NCI-H1930 (cell line): ENCODE measurements at places on chromosomes 12 and 14.

DNA sequence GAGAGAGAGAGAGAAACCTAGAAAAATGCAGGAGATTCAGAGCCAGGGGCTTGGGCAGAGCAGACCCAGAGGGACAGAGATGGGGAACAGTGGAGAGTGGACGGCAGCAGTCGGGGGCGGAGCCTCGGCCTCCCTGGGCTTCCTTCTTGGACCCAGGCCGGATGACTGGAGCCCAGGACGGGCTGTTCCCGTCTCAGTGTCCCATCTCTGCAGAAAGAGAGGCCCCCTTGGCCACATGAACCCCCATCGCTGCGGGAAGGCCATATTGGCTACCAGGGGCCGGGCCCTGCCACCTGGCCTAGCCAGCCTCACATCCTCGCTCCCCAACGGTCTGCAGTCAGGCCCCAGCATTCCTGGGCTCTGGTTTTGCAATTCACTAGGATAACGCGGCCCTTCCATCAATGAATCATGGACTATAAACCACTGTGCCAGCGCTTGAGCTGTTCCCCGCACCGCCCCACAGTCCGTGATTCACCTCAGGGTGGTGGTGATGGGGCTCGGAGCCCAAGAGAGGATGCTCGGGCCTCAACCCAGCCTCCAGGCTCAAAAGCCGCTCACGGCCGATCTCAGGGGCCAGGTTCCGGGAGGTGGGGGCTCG lies 116.5 kb downstream of the RFLNA start:
- DNase-seq: no peak

- no peak for DNase-seq
Measured at GRCh38 chr12:71980538-71980937, 41.9 kb downstream of the TPH2 start.

DNA sequence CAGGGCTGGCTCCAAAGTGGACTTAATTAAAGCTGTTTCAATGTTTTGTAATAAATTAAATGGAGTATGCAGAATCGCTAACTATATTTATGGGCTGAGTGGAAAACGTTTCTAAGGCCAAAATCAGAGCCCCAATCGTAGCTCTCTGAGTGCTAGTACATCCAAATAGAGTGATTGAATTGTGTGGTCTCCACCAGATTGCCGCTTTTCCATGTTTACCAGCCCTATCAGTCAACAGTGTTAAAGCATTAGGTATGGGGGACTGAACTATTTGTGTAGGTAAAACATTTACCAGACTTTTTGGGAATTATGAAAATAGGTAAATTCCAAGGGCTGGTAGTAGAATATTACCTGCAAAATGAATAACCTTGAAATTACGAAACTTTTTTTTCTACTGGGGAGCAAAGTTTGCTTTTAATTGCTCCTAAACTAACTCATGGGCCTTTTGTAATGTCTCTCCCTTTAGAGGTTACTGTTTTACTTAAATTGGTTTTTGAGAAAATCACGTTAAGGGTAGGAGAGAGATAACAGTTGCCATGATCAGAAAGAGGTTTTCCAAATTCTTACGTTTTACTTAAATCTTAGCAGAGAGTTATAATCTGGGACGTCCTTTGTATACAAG lies 28.0 kb upstream of the METAP2 start:
- no peak for DNase-seq

DNA sequence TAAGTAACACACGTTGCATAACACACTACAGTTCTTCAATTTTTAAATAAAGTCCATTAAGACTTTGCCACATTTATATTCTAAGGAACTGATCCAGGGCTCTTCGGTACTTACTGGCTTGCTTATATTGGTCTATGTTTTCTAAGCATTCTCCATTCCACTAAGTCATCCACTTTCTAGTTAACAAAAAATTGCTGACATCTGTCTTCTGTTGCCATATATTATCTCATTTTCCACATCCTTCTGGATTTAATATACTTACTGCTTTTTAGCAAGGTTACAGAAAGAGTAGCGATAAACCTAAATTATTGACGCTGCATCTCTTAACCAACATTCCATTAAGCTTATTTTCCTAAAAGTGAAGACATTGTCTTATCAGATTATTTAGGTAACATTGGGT lies 238.4 kb upstream of the LRIG3 start:
- DNase-seq: no peak

- DNase-seq: no peak
Measured at GRCh38 chr14:64235652-64236640, 58.2 kb downstream of the ESR2 start.

- no peak for DNase-seq
Measured at GRCh38 chr12:108657130-108657745, 23.5 kb upstream of the SELPLG start.

DNA sequence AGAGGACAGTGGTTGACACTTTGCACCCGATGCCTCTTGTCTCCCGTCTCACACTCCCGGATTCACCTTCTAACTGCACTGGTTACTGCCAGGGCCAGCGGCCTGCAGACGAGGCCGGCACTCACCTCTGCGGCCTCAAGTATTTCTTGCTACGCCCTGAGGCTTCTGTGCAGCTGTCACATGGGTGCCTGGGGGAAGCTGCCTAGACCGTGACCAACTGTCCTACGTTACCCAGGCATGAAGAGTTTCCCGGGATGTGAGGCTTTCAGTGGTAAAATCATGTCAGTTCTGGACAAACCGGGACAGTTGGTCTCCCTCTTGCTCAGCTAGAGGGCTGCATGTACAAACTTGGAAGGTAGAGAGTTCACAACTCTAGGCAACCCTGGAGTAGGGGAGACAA lies 274.5 kb downstream of the GLT1D1 start:
- DNase-seq: no peak

DNA sequence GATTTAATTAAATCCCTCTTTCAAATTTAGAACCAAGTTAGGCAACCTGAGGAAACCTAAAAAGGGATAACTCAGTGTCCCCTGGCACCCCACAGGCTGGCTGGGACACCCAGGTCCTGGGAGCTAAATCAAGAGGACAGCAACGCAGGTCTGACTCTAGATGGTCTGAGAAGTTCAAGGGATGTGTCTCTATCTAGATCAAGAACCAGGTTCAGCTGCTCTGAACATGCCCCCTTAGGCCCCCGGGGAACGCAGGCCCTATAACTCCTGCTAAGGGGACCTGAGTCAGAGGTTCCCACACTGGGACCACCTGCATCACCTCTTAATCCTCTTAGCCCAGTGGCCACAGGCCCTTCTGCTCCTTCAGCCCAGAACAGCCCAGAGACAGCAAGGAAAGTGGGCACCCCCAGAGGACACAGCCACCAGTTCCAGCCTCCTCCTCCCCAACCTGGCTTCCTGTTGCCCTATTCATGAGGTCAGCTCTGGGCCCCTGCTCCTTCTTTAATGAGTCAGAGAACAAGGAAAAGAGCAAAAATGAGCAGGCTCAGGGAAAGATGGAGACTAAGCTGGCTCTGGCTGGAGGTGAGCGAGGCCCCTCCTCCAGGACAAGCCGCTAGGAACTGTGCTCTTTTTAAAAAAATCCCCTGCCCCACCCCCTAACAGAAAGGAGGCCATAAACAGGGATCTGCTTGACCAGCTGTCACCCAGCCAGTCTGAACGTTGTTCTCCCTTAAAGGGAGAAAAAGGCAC lies 10.8 kb downstream of the PITPNM2 start:
- no peak for DNase-seq

DNA sequence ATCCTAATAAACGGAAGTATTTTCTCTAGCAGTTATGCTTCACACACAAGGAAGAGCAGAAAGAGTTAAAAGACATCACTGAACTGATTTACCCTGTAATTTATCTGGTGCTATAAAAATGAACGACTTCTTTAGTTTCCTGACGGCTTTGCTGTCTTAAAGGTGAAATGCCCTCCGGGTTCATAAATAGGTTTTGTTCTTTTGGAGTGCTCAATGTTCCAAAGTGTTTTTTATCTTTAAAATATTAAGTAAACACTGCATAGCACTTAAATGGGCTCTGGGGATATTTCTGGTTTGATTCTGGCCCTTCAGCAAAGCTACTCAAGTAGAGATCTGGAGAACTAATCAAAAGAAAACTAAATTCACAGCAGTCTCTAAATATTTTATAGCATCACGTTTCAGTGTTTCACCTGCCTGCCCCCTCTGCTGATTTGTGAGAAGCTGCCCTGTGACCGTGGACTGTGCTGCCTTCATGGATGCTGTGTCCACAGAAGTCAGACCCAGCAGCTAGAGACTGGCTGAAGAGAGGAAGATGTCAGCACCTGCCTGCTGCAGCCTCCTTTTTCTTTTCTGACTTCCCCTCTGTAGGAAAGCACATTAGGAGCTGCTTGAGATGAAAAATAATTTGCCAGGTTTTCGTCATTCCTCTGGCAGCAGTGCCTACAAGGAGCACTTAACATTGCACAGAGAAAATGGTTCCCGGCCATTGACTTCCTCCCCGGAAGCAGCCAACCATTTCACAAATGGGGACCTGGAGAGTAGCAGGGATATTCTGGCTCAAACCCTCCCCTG lies 205.1 kb upstream of the FSCB start:
- no peak for DNase-seq

DNA sequence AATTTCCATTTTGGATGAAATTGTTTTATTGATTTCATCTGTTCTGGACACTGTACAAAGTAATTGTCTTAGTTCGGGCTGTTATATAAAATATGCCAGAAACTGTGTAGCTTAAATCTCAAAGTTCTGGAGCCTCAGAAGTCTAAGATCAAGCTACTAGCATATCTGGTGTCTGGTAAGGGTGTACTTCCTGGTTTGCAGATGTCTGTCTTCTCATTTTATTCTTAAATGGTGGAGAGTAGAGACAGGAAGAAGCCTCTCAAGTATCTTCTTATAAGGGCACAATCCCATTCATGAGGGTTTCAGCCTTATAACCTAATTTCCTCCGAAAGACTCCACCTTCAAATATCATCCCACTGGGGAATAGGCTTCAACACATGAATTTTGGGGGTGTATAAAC lies 51.3 kb downstream of the MON2 start:
- no peak for DNase-seq

- no peak for DNase-seq
Measured at GRCh38 chr14:64943556-64943955, 1.0 kb upstream of the GPX2 start.

DNA sequence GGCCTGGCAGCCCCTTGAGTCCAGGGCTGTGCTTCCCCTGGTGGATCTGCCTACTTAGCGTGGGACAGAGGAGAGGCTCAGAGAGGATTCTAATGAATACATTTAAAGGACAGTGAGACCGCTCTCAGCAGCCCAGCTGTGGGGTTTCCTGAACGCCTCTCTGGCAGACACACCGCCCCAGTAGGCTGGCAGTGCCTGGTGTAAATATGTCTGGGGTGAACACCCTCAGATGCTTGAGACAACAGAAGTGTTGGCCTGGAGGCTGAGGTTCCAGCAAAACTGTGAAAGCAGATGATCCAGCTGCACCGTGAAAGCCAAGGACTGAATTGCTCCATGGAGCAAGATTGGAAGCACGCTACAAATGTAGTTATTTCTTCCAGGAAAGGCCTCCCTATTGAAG lies 55.1 kb downstream of the LRRC74A start:
- DNase-seq: no peak

DNA sequence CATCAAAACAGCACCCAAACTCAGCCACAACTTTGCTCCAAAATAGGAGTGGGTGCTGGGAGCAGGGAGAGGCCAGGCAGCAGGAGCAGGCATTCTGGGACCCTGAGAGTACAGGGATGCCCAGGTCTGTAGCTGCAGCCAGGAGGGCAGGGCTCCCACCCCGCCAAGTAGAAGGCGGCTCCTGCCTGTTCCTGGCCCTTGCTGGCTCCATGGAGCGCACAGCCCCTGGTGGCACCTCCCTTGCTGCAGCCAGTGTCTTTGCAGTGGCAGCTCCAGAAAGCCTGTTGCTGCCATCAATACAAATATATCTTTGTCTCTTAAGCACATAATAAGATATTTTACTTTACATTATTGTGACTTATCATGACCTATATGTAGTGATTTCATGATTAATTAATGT lies 1096.5 kb downstream of the FSCB start:
- no peak for DNase-seq

DNA sequence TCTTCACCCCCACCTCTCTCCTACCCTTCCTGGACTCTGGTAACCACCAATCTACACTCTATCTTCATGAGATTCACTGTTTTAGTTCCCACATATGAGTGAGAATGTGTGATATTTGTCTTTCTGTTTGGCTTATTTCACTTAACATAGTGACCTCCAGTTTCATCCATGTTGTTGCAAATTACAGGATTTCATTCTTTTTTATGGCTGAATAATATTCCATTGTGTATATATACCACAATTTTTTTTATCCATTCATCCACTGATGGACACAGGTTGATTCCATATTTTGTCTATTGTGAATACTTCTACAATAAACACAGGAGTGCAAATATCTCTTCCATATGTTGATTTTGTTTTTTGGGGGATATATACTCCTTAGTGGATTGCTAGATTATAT lies 140.5 kb downstream of the OTOGL start:
- DNase-seq: no peak

DNA sequence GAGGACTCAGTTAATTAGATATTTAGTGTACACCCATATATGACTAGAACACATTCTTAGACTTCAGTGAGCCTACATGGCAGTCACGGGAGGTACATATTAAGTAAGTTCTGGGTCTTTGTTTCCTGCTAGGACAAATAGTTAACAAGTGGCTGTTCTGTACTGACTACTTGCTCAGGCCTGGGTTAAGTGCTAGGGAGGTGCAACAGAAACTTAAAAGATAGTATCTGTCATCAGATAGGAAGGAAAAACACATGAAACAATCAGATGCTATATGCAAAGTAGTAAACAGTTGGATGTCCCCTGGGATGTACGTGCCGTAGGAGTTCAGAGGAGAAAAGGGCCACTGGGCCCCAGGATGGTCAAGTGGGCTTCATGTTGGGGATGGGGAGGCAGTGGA lies 59.5 kb downstream of the SLC4A8 start:
- no peak for DNase-seq

GRCh38 chr14:59829469-59830337 lies 40.9 kb downstream of the RTN1 start:
- DNase-seq: no peak

GRCh38 chr12:21453312-21453852 lies 15.9 kb downstream of the PYROXD1 start:
- DNase-seq: no peak

GRCh38 chr14:20857630-20858261 lies 33.4 kb upstream of the RNASE3 start:
- DNase-seq: peak; percentile 5

DNA sequence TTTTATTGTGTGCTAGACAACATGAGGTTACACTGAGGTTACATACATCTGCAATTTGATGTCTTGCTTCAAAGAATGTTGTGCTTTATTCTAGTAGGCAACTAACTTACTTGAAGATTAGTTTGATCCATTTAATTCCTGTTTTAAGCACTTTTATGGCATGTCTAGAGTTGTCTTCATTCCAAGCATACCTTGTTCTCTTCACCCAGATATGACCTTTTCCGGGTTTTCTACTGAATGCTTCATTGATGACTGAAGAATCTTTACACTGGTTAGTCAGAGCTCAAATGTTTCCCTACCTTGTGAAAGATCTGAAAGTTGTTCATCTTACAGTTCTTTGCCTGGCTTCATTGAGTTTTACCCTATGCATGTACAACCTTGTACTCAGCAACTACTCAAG lies 274.0 kb upstream of the KITLG start:
- no peak for DNase-seq

DNA sequence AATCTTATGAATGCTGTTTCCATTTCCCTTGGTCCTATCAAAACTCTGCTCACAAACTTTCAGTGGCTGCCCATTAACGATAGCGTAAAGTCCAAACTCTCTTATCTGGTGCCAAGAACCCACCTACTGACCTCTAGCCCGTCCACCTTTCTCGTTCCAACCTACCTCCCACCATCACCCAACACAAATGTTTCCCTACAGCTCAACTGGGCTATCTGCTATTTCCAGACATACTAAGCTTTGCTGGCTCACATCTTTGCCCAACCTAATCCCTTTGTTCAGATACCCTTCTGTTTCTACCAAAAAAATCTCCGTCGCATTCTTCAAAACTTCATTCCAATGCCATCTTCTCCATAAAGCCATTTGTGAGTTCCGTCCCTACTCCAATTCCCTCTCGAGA lies 7.6 kb upstream of the NOP2 start:
- DNase-seq: no peak
